Stimulated activated CD8-positive, alpha-beta memory T cell treated with anti-CD3 and anti-CD28 coated beads, Interleukin-7, amount 100 ng/mL, for 1 hour (primary cell): ENCODE measurements at places on chromosomes 4 and X.

DNA sequence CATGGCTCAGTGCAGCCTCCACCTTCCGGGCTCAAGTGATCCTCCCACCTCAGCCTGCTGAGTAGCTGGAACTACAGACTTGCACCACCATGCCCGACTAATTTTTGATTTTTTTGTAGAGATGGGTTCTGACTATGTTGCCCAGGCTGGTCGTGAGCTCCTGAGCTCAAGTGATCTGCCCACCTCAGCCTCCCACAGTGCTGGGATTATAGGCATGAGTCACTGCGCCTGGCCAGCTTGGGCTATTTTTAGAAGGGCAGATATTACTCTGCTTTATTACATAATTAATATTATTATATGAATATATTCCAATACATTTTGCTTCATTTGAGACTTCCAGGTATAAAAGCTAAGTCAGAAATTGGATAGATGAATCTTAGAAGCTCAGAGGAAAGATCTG lies 143.7 kb upstream of the ANK2 start:
- no peak for DNase-seq

DNA sequence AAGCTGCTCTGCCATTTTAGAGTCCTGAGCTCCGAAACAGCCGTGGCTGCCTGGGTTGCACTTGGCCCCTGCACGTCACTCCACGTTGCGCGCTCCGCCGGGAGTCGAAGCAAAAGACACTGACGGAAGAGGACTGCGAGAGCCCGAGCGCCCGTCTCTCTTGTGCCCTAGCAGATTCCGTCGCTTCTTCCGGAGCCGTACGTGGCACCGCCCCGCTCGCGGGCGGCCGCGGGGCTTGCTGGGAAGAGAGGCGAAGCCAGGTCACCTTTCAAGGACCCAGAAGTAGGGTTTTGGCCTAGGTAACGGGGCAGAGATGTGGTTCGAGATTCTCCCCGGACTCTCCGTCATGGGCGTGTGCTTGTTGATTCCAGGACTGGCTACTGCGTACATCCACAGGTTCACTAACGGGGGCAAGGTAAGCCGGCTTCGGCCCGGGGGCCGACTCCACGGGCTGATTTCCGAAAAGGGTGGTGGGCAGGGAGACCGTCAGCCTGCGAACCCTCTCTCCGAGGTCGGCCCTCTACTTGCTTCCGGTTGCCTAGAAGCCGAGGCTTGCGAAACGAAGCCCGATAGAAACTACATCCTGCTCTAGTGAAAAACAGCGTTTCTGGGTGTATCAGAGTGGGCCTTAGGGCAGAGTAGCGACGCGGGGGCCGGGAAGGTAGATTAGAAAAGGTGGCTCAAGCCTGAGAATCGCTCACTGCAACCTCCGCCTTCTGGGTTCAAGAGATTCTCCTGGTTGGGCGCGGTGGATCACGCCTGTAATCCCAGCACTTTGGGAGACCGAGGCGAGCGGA lies at the start of the genes NDUFA1 and RNF113A:
Gene NDUFA1, plus strand, starts transcription at position 234 of the 797 bp plus-strand sequence. Its CDS starts 80 bp downstream, at position 314.
Gene RNF113A, minus strand, starts transcription at position 135 of the 797 bp plus-strand sequence. Its CDS starts 120 bp downstream, at position 15.
- DNase-seq = peak; percentile 59

- DNase-seq = no peak
These were observed 15.1 kb downstream of the XG start for GRCh38 chrX:2766906-2767305.

- no peak for DNase-seq
These were observed 644.4 kb downstream of the STPG2 start for GRCh38 chr4:97498875-97499274.

- DNase-seq = no peak
These were observed 14.7 kb downstream of the CXCR3 start for GRCh38 chrX:71603618-71604017.

DNA sequence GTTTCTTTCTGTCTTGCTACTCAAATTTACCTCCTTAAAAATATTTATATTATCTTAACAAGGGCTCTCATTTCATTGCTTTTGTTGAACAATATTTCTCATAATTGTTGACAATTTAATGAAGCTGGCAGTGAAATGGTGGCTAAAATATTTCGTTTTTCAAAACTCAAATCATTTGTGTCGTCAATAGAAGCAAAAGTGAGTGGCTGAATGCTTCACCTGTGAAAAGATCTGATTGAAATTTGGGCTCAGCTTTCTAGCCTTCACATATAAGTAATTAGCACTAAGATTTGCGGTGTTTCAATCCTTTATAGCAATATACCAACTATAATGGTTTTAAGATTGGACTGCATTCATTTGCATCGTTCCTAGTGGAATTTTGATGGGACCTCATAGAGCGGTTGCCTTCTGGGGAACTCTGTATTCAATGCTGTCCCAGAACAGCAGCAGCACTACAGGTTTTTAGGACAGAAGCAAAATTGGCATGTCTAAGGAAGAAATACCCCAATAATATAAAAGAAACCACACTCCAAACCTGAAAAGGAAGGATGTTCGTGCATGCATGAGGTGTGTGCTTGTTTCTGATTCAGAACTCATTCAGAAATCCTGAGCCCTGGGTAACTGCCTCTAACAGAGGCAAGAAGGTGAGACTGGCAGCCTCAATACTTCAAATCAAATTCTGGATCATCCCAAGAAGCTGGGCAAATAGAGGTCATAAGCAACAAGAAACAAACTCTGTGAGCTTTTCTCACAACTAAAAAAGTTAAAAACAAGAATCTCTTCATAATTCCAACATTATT lies 2.5 kb downstream of the CXCL1 start:
- DNase-seq = no peak

DNA sequence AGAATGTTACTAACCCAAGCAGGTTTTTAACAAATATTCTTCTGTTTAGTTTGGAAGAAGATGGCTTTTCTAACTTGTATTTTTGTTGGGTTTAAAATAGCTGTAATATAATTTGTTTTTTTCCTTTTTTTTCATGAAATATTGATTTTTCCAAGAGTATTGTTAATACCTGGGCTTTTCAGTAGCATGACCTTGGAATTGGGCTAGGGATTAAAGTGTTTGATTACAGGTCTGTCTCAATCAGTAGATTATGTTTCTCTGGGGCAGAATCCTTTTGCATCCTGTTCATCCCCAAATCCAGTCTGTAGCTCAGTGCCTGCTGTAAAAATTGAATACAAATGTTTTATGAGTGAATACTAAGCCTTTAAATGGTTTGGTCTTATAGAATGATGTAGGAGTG lies 479.8 kb downstream of the RAPGEF2 start:
- no peak for DNase-seq

GRCh38 chr4:74933562-74934015 lies 673 bp downstream of the PARM1 start:
- no peak for DNase-seq

GRCh38 chr4:10655968-10656367 lies 28.6 kb downstream of the CLNK start:
- DNase-seq = no peak

DNA sequence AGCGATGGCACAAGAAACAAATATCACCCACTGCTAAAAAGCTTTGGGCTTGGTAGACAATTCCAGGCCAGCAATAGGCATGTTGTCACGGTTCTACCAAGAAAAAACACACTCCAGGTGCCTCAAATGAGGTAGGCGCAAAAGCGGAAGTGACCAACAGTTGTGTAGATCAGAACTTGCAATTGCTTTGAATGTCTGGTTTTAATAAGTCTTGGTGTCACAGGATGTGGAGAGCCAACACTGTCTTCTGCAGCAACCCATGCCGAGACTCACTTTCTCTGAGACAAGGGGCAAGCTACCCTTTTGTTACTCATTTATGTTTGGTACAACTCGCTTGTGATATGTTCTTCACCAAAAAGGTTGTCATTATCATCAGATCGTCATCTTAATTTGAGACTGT lies 188.8 kb downstream of the HS6ST2 start:
- DNase-seq = no peak

DNA sequence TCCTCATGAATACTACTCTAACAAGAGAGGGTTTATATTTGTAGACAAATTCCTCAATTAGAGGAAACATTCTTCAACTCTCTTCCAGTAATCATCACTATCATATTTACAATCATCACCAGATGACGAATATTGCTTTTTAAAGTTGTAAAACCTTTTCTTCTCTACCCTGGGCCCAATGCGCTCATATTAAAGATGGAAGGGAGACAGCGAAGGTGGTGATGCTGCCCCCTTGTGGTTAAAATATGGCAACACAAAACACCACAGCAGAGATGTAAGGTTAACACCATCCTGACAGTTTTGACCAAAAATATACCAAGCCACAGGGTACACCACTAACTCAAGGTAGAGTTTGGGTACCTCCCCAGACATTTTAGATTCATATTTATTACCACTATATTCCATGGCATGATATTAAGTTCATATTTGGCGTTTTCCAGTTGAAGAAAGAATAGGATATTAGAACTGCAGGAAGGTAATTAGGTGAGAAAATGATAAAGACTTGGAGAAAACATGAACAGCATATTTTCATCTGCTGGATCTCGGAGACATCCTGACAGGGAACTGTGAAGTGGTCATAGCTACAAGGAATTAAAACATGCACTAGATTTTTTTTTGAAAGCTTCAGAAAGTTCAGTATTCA lies 72.8 kb downstream of the SLC9A7 start:
- no peak for DNase-seq

- DNase-seq = no peak
These were observed 13.3 kb downstream of the APLN start for GRCh38 chrX:129641469-129641868.
